ENCODE measurements at places on chromosomes 16 and 17. TPM values are rescaled to one million over a fixed set of nuclear protein-coding genes. Genes with fewer than 3 reads are reported as not detected.

CDT1 gene
- 5.6 TPM for total RNA-seq

NR1D1 gene
- 6.1 TPM for total RNA-seq

VWA3A gene
- 0.27 TPM for total RNA-seq

DNA sequence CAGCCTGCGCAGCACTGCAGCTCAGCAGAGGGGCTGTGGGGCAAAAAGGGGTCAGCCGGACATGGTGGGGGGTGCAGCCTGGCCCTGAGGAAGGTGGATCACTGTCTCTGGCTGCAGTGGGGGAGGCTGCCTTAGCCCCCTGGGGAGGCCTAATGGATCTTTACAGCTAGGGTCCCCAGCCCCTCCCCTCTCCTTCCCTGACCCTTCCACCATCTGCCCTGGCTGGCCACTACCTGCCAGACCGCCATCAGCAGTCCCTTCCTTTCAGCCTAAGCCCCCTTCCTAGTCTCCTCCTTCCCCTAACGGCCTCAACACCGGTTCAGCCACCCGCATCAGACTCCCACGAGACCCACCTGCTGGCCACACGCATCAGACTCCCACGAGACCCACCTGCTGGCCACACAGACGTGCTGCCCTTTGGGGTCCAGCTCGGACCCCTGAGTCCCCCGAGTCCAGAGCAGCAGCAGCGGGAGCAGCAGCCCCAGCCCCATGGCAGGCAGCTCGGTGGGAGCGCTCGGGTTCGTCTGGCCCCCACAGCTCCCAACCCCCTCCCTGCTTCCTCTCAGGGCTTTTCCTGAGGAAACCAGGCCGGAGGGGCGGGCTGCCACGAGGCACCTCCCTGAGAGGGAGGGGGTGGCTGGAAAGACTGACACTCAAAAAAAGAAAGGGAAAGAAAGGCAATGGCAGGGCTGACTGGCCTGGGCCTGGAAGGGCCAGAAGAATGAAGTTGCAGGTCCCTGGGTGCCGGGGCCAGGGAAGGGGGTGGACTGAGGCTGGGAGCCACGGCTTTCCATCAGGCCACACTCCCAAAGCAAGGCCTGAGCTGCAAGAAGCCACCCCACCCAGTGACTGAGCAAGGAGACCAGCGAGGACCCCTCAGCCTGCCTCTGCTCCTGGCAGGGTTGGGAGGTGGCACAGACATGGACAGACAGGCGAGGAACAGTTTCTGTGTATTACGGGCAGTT lies at the start of gene SCARF1:
SCARF1 (minus strand) TSS at position 526 of the 965 bp plus-strand sequence; CDS start at position 491, 35 bp downstream.
- no peak for DNase-seq

GRCh38 chr16:89401641-89402445 lies 88.5 kb downstream of the ANKRD11 start:
- no peak for DNase-seq

DNA sequence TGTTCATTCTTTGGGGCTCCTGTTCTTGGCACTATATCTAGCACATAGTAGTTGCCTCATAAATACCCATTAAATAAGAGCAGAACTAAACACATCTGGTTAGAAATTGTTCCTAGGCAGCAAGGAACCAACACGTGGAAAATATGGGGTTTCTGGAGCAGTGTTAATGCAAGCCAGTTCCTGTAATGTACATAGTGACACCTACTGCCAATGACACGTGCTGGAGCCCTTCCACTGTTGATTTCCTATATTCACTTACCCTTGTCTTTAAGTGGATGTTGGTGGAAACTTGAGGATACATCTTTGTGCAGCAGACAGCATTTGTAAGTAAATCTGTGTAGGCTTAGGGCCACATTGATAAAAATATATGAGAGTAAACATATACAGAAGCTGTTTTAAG lies 1.6 kb upstream of the IRF8 start:
- no peak for DNase-seq

- DNase-seq, result no peak
Measured at GRCh38 chr17:17073581-17074403, 31.5 kb downstream of the MPRIP start.
